ENCODE measurements at places on chromosomes 7 and 10.

DNA sequence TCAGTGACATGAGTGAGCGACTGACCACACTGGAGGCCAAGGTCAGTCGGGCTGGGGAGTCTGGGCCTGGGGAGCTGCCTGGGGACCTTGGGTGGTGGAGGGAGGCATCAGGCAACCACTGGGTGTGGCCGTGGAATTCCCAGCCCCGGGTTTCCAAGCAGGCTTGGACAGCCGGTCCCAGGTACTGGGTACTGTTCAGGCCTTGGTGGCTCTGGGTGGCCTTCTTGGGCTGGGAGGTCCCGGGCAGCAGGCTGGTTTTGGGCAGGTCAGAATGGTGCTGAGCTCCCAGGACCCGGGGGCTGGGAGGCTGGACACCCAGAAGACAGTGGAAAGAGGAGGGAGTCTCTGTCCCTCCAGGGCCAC is 96.0 kb downstream of the MYL10 start:
- DNase-seq = no peak

DNA sequence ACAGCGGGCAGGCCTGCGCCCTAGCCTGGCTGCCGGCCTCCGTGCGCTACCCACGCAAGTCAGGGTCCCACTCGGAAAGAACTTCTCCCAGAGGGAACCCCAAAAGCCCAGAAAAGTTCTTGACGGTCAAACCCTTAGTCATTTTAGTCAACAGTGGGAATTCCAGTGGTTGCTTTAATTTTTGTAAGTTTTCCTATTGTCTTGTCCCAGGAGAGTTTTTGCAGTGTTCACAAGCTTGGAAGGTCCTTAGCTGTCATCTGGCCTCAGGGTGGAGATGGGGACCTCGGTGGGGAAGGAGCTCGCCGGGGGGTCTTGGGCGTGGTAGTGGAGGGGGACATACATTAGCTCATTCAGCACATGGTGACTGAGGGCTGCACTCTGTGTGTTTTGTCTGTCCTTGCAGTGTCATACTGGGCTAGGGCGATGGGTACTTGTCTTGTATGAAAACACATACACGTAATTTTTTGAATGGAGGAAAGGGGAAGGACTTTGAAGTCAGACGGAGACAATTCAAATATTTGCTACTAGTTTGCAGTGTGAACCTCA is 736 bp downstream of the MINDY4 start:
- DNase-seq = no peak

DNA sequence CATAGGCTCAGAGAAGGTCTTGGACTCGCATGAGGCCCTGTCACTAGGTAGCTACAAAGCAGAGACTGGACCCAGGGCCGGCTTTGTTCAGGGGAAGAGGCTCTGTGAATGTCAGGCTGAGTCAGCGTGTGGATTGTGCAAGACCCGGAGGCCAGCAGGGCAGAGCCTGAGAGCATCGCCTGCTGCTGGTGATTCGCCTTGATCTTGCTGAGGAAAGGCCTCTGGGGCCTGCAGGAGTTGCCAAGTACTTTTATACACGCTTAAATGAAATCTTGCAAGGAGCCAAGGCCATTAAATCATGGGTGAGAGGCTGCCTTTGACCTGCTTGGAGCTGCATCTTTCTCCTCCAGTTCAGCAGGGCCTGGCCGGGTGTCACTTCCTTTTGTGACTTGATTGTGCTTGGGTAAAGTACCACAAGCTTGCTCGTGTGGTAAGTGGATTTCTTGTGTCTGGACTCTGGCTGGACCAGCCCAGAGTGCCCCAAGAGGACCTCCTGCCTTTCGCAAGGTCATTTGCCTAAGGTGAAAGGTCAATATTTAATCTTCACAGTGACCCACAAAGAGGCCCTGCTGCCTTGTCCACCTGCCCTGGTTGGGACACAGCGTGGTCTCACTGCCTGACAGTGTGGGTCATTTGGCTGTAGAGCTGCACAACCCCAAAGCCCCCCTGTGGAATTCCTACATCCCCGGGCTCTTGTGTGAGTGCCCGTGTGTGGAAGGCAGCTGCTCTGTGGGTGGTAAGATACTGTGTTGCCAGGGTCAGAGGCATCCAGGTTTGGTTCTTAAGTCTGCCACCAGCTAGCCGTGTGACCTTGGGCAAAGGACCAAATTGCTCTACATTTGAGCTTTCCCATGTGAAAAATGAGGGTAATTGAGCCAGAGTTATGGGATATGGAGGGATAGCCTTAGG is 38.6 kb upstream of the SH2D4B start:
- no peak for DNase-seq

DNA sequence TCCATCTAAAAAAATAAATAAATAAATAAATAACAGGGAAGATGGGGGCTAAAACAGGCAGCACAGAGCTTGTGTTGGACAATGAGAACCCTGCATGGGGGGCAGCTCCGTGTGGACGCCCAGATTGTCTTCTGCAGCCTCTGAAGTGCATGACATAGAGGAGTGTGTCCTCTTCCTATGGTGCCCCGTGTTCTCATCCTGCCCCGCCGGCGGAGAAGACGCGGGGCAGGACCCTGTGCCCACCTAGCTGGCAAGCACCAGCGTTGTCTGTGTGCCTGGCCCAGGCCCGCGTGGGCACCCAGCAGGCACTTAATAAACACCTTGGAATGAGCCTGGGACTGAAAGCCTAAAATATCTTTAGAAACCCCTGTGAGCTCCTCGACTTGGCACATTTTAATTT is 88.7 kb upstream of the DNAAF5 start:
- no peak for DNase-seq

DNA sequence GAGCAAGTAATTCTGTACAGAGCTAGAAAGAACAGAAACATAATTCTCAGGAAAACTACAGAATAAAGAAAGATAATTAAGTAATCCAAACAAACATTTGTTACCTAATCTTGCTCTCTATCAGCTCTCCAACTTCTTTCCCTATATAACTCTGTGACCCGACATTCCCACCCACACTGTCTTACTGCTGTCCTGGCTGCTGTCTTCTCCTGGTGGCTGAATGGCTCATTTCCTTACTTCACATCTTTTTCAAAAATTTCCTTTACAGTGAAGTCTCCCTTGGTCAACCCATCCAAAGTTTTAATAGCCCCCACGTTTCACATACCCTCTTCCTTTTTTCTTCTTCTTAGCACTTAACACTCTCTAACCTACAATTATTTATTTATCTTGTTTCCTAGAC is 64.0 kb downstream of the HYCC1 start:
- DNase-seq = no peak

DNA sequence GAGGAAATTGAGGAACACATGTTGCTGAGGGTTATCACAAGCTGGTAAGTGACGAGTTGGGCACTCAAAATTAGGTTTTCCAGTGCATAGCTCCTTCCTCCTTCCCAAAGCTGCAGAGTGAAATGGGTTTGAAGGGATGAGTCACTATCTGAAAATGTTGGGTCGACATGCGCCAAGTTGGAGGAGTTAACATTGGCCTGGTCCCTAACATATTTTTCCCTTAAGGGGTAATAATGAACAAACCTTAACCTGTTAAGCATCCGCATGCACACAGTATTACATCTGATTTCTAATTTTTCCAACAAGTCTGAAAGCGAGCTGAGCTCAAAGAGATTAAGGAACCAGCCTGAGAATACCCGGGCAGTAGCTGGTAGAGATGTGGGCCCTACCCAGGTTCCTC is 20.7 kb upstream of the TECTB start:
- no peak for DNase-seq

- DNase-seq = no peak
These were observed 287.5 kb downstream of the KCNMA1 start for GRCh38 chr10:77350134-77350533.

GRCh38 chr7:139958599-139959284 is 104.0 kb downstream of the PARP12 start:
- DNase-seq = no peak

GRCh38 chr7:45691155-45691656 is 117.0 kb downstream of the ADCY1 start:
- no peak for DNase-seq

DNA sequence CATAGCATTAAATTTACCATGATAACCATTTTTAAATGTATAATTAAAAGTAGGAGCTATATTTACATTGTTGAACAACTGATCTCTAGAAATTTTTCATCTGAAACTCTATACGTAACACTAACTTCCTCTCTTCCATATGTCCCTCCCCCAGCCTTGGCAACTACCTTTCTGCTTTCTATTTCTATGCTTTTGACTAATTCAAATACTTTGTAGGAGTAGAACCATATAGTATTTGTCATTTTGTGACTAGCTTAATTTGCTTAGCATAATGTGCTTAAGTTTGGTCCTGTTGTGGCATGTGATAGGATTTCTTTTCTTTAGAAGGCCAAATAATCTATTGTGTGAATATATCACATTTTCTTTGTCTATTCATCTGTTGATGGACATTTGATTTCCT is 225.3 kb upstream of the POT1 start:
- no peak for DNase-seq

- no peak for DNase-seq
These were observed 29.9 kb downstream of the CDK14 start for GRCh38 chr7:90626013-90626412.

DNA sequence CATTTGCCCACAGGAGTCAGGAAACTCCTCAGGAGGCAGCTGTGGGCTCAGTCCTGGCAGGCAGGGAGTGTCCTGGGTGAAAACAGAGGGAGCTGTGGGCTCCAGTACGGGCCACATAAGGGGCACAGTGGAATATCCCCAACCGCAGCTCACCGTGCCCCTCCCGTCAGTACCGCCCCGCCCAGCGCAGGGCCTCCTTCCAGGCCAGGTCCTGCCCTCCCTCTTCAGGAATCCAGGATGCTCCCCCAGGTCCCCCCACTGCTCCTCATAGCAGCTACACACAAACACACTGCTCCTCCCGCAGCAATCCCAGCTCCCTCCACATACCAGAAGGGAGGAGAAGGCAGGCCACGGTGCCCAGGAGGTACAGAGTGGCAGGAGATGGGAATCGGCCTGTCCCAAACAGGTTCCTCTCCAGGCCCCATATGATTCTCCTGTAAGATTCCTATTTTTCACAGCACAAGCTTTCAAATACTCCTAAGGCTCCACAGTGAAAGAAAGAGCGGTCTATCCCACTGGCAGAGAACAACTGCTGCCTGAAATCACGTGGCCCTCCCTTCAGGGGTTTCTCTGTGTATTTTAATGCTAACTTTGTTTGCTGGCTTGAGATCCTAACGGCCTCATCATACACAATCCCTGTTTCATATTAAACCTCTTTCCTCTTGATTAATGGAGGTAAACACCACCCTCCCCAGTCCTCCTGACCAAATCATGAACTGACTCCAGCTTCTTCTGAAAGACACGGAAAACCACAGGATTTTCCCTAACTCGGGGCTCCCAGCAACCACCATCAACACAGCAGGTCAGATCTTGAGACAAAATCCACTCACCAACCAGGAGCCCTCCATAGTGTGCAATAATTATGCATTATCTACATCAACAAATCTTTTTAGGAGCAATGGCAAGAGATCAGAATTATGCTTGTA is 178.7 kb downstream of the TNS3 start:
- DNase-seq = no peak

DNA sequence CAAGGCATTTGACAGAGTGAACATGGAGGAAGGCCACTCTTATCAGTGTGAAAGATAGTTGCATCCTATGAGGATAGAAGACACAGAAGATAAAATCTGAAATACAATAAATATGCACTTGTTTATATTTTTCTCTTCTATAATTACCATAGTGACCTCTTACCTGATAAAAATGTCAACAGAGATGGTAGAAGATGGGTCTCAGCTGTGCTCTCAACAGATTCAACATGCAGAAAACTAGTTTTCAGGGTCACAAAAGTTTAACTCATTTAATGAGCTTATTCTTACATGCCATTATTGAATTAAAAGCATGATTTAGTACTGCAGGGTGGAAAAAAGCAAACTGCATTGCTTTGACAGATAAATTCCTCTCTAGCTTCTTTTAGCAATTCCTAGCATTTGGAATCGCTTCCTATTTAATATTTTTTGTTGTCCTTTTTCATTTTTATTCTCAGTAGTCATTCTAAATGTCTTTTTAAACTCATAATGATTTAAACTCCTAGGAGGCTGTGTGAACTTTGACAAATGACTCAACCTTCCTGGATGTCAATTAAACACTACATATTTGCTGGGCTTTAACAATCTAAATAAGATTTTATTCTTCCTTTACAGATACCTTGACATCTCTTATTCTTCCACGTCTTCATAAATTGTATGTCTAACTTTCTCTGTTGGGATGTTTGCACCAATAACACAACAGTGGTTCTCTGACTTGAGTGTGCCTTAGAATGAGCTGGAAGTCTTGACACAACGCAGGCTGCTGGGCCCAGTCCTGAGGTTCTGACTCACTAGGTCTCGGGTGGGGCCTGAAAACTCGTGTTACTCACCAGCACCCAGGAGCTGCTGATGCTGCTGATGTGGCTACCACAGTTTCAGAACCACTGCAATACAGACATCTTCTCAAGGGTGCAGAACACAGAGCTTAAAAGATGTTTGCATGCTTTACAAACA is 565.5 kb upstream of the IGFBP3 start:
- no peak for DNase-seq

- DNase-seq = peak; percentile 49
These were observed 460 bp downstream of the ANXA11 start for GRCh38 chr10:80204677-80205476.

DNA sequence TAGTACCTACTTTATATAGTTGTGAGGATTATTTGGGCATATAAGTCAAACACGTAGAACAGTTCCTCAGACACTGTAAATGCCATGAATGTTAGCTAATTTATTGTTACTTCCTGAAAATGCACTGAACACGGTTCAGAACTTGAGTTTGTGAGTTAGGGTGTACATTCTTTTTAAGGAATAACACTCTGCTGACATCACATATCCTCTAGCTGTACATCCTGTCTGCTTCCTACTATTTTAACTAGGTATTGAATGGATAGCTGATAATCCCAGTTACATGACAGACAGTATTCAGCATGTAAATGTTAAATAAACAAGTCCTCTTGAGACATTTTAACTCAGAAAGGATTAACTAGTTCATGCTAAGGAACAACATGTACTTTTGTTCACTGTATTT is 16.0 kb downstream of the SAMD8 start:
- no peak for DNase-seq

GRCh38 chr10:44384601-44385025 is 284 bp downstream of the CXCL12 start:
- no peak for DNase-seq

GRCh38 chr10:123663522-123663921 is 2.6 kb upstream of the GPR26 start:
- DNase-seq = no peak

DNA sequence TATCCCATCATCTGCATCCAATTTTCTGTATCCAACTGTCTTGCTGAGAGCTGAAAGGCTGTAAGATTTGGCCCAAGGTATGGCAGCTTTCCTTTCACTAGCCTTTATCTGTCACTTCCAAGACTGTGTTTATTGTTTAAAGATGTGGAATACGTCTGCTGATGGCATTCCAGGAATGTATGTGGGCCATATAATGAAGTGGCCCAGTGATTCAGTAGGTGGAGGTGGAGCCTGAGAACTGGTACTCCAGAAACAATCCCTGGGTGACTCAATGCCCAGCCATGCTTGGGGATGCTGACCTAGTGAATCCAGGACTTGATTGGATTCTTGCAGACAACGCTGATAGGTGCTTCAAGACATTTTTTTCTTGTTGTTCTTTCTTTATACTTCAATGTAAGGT is 13.5 kb downstream of the NEUROD6 start:
- no peak for DNase-seq

Measured in T-helper 17 cell (primary cell).